Bronchial epithelial cell (primary cell): ENCODE measurements at places on chromosomes 7 and 10. TPM values are rescaled to one million over a fixed set of nuclear protein-coding genes. Genes with fewer than 3 reads are reported as not detected.

The FAM25A gene
- total RNA-seq, result 4.7 and 30.6 TPM in 2 replicates

The C7orf33 gene
- total RNA-seq, result not detected in 2 replicates

The FKBP9 gene
- total RNA-seq, result 468 and 571 TPM in 2 replicates

The PDCD4 gene
- total RNA-seq, result 77.9 and 136 TPM in 2 replicates

The CASP2 gene
- 6.8 and 9.6 TPM in 2 replicates for total RNA-seq

The SYT15B gene
- total RNA-seq, result not detected in 2 replicates

GRCh38 chr10:59240582-59241183 lies 64.2 kb downstream of the PHYHIPL start:
- DNase-seq, result peak; percentile 38

DNA sequence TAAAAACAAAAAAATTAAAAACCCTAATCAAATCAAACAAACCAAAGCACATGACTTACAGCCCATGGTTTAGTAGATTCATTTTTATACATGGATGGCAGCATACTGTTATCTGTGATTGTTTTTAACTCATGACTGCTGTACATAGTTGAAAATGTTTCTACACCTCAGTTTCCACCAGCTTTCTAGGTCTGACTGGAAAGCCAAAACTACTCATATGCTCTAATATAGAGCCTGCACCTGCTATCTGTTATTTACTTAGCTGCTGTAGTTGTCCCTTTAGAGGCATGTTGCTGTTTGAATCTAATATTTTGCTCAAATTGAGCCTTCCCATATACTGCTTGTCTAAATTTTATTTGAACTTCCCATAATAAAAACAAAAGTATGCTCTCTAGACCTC lies 289.9 kb upstream of the LRRN3 start:
- no peak for DNase-seq

- no peak for DNase-seq
Measured at GRCh38 chr7:50793120-50793946, 10.6 kb upstream of the GRB10 start.

- no peak for DNase-seq
Measured at GRCh38 chr10:117262903-117263293, 22.0 kb downstream of the SLC18A2 start.

GRCh38 chr10:96124230-96125141 lies 5.6 kb upstream of the ZNF518A start:
- peak; percentile 62 for DNase-seq

DNA sequence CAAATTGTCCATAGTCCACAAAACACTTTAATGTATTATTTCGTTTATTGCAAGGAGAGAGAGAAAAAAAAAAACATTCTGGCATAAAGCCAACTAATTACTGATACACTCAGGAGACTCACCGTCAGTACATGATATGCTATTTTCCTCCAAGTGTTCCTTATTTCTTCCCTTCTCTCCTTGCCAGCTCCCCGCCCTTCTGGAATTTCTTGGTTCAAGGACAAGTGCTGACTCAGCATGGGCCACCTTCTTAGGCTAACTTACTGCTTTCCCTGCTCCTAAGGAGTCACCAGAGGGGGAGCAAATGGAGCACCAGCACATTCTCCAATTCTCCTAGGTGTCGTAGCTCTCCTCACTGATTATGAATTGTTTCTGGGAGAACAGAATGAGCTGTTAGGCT lies 133.8 kb upstream of the HDAC9 start:
- peak; percentile 33 for DNase-seq

- no peak for DNase-seq
Measured at GRCh38 chr10:42973870-42974692, 102.8 kb upstream of the RET start.

DNA sequence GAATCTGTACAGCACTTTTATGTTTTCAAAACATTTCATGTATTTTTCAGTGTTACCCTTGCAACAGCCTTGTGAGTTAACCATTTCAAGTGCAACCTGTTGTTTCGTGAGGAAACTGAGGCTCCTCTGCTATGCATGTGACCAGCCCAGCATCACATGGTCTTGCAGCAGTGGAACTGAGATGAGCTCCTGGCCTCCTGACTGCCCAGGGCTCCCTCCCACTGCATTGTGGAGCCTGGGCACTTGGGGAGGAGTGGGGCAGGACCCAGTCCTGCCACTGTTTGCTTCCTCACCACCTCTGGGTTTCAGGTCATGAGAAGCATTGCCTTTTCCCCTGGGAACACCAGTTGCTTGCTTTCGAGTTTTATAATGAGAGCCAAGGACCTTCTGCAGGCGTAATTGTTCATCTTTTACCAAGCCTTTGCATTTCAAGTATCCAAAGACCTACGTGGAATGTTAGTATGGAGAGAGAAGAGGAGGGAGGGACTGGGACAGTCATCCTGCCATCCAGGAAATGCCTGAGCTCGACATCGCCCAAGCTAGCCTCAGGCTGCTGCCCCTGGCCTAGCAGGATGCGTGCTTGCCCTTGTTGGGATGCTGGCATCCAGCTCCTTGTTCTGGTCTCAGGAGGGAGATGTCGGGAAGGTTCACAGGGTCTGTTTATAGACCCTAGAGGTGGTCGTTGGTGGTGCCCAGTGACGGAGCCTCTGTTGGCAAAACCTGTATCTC lies 32.3 kb upstream of the BHLHA15 start:
- peak; percentile 40 for DNase-seq

DNA sequence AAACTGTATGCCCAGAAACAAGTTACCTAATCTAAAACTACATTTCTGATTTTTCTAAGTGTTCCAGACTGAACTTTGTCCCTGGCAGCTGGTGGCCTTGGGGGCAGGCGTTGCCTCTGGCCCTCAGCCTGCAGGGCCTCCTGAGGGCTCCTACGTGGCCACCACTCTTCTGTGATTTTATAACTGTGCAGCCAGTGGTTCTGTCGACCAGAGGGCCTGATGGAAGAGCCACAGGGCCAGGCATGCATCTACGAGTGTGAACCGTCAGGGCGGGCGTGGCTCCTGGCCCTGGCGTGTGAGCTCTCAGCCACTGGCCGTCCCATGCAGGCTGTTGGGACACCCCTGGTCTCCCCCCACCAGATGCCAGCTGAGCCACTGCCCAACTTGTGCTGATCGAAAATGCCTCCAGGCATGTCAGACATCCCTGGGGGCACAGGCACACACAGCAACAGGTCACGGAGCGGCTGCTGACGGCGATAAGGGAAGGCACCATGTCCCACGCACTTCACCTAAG lies 173.4 kb downstream of the ZMYND11 start:
- DNase-seq, result no peak

- DNase-seq, result no peak
Measured at GRCh38 chr10:100745882-100746783, 751 bp downstream of the PAX2 start.

DNA sequence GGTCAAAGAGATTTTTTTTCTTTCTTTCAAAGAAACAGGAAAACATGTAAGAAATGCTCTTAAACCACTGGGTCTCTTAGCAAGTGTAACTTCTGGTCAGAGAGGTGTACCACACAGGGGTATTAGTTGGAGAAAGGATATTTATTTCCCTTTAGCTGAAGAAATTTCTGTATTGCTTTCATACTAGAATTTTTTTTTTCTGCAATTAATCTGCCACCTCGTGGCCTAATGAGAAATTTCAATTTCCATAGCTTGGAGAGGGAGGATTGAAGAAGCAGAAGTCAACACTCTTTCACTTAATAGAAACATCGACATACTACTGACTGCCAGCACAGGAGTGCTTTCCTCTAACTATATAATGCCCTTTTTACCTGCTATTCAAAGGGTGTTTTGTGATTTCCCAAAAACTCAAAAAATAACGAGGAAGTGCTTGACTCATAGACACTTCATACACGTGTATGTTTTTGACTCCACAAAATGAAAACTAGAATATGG lies 177.6 kb upstream of the NAMPT start:
- peak; percentile 58 for DNase-seq
